ENCODE measurements at places on chromosomes 12 and 14.

DNA sequence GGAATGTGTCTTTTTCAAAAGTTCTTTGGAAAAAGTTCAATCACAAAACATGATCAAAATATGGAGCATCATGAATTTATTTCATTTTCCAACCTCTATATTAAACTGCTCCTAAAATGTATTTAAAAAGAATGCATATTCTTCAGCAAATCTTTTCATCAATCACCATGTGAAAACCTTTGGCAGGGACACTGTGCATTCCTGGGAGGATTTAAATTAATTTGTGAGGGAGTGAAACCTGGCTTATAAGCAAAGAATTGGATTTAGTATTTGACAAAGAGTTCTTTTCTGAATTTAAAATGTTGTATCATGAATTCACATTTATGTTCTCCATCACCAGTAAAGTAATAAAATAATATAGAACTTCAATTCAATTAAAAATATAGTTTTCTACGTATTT is 38.2 kb downstream of the PAWR start:
- DNase-seq: no peak

- DNase-seq: no peak
Observed at GRCh38 chr12:130351326-130351725, 13.6 kb downstream of the PIWIL1 start.

DNA sequence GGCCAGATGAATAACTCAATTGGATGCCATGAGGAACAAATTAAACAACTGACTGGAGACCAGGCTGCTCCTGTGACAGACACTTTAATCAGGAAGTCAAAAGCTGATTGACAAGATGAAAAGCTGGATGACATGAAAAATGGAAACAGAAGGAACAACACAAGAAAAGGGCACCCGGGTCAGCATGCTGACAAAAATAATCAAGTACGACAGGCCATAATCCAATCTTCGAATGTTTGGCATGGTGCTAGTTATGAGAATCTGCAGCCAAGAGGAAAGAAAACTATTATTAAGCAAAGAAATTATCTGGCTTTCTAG is 544.7 kb downstream of the ETNK1 start:
- DNase-seq: no peak

DNA sequence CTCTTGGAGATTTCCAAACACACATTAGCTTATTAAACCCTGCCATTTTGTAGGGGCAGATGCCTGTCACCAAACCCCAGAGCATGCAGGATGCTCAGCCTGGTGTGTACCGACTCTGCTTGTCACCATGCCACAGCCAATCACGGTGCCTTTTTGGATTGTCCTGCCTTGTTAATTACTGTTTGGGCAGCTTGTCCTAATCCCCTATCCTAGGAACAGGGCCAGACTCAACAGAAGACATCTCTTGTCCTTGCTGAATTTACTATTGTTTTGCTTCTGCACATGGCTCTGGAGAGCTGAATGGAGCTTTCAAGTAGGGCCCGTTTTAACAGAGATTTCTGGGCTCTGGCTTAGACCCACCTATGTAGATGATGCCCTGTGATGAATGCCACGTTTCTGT is 388.5 kb downstream of the AACS start:
- no peak for DNase-seq

GRCh38 chr12:5806371-5807089 is 138.5 kb downstream of the ANO2 start:
- DNase-seq: no peak

GRCh38 chr12:43180242-43180641 is 371.8 kb downstream of the ADAMTS20 start:
- DNase-seq: no peak

DNA sequence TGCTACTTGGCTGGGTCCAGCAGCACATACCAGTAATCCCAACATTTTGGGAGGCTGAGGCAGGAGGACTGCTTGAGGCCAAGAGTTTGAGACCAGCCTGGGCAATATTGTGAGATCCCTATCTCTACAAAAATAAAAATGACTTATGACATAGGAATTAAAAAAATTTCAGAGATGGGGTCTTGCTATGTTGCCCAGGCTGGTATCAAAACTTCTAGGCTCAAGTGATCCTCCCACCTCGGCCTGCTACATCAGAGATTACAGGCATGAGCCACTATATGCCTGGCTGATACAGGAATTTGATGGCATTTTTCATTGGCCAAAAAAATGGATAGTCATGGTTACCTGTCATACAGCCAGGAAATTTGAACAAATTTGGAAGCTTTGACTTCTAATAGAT is 54.6 kb downstream of the ZC3H14 start:
- DNase-seq: no peak

GRCh38 chr12:132222096-132222807 is 78.0 kb downstream of the NOC4L start:
- peak; percentile 75 for DNase-seq

DNA sequence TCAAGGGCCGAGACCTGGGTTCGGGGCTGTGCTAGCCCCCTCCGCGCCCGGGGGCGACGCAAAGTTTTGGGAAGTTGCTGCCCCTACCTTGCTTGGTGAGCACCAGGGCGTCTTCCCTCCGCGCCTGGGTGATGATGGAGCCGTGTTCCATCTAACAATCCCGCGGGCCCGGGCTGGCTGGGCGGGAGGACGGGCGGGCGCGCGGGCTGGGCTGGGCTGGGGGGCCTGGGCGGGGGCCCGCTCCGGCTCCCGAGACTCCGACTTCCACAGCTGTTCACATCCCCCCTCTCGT is 298 bp downstream of the CTDSP2 start:
- peak; percentile 51 for DNase-seq

- peak; percentile 59 for DNase-seq
Observed at GRCh38 chr12:108616941-108617858, 16.5 kb downstream of the SELPLG start.

- DNase-seq: no peak
Observed at GRCh38 chr12:130427381-130427887, 89.7 kb downstream of the PIWIL1 start.

DNA sequence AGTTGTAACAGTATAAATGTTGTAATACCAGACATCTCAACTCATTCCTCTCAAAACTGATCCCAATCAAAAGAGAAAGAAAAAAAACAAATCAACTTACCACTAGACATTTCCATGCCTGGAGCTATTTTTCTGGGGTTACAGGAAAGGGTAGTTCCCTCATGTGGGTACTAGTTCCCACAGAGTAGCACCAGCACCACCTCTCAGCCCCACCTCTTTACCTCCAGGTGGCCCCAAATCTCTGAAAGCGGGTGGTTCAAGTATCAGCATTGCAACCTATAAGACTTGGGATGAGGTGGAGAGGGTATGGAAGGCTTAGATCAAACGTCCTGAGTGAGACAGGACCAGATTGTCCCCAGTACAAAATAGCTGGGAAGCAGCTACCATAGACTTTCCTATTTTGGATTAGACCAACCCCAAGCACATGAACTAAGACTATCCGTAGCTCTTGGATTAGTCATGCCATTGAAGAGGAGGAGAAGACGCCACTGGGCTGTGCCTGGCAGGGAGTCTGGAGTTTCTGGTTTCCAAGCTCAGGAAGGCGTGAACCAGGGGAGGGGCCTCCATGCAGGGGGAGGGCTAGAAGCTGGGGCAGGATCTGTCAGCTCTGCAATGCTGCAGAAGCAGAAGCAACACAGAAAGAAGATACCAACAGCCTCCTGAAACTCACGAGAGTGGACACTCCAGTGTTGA is at the start of gene SLC39A2:
Gene SLC39A2 (plus strand): TSS at position 620 of the 693 bp plus-strand sequence. CDS start 154 bp downstream, outside the sequence.
- no peak for DNase-seq

DNA sequence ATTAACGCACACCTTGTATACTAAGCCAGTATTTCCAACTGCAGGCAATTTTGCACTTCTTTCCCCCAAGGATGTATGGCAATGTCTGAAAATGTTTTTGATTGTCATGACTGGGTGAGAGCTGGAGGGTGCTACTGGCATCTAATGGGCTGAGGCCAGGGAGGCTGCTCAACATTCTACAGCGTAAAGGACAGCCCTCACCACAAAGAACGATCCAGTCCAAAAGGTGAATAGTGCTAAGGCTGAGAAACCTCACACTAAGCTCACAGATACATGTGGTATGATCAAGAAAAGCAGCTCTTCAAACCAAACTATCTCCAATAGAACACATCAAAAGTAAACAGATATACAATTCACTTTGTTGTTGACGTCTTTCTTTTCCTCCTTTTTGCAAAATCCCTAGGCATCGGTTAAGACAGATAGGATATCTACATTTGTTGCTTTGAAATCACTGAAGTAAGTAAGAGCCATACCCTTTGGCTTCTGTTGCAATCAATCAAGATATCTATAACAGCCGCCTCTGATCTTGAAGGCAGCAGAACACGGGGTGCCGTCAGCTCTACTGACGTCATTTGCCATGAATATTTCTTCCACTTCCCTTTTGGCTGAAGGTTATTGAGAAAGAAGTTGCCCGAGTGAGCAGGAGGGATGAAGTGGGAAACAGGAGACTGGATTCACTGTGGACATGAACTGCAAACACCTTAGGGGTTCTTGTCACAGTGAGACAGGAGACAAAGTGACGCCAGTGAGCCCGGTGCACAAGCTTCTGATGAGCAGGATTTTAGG is 218.3 kb downstream of the FOXN3 start:
- no peak for DNase-seq

DNA sequence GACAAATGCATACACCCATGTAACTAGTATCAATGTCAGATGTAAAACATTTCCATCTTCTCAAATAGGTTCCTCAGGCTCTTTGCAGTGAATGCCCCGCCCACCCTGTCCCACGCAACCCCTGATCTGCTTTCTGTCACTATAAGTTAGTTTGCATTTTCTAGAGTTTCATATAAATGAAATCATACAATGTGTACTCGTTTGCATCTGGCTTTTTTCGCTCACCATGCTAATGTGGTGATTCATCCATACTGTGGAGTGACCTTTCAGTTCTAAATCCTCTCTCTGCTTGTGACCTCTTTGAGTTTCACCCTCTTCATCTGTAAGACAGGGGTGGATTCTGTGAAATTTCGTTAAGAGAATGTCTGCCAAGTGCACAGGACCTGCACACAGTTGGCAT is 30.6 kb upstream of the MSI1 start:
- no peak for DNase-seq

GRCh38 chr12:39272871-39273655 is 169.9 kb downstream of the KIF21A start:
- peak; percentile 38 for DNase-seq

DNA sequence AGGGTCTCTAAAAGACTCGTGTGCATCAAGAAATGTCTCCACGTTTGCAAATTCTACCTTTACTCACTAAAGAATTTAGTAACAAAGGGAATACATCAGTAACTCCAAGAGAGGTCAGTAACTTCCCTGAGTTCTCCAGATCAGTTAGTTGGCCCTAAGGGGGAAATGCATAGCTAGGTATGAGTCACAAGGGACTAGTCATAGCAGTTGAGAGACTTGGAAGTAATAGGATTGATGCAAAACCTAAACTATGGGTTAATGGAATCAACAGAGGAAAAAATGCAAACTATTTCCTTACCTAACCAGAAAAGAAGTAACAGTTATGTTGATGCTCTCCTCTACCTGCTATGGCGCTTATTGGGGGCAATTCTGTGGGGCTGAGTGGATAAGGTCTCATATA is 148.8 kb upstream of the GARIN6 start:
- DNase-seq: no peak

DNA sequence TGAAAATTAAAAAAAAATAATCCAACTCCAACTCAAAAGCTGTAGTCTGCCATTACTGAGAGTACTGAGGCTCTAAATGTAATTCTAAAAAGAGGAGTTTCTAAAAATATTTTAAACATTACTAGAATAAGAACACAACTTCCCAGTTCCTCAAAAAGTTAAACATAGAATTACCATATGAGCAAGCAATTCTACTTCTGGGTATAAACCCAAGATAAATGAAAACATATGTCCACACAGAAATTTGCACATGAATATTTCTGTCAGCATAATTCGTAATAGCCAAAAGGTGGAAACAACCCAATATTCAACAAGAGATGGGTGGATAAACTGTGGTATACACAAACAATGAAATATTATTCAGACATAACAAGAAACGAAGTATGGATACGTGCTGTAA is 15.0 kb upstream of the NR2C1 start:
- DNase-seq: no peak

DNA sequence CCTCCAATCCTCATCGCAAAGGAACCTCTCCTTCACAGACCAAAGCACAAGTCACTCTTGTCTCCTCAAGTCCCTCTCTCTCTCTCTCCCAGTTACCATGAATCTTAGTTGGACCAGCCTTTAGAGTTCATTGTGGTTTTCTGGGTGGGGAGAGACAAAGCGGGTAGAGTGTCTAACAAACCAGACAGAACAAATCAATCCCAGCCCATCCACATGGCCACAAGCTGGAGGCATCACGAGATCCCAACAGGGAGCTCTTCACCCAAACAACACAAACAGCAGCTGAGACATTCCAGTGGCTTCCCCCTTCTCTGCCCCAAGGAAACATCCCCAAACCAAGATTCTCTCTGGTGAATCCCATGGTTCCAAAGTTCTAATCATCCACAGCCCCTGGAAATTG is 22.4 kb downstream of the ACTN1 start:
- no peak for DNase-seq

- no peak for DNase-seq
Observed at GRCh38 chr12:117643971-117644370, 282.5 kb upstream of the NOS1 start.

DNA sequence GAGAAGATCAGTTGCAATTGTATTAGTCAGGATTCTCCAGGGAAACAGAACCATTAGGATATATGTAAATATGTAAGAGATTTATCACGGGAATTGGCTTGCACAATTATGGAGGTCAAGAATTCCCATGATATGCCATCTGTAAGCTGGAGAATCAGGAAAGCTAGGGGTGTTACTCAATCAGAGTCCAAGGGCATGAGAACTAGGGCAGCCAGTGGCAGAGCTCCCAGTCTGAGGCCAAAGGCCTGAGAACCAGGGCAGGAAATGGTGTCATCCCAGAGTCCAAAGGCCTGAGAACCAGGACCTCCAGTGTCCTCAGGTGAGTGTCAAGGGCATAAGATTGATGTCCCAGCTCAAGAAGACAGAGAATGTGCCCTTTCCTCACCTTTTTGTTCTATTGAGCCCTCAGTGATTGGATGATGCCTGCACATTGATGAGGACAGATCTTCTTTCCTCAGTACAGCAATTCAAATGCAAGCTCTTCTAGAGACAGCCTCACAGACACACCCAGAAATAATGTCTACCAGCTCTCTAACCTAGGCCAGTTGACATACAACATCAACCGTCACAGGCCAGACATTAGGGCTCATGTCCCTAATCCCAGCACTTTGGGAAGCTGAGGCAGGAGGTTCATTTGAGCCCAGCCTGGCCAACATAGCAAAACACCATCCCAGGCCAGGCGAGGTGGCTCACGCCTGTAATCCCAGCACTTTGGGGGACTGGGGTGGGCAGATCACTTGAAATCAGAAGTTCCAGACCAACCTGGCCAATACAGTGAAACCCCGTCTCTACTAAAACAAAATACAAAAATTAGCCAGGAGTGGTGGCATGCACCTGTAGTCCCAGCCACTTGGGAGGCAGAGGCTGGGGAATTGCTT is 34.9 kb upstream of the ZNF740 start:
- no peak for DNase-seq

DNA sequence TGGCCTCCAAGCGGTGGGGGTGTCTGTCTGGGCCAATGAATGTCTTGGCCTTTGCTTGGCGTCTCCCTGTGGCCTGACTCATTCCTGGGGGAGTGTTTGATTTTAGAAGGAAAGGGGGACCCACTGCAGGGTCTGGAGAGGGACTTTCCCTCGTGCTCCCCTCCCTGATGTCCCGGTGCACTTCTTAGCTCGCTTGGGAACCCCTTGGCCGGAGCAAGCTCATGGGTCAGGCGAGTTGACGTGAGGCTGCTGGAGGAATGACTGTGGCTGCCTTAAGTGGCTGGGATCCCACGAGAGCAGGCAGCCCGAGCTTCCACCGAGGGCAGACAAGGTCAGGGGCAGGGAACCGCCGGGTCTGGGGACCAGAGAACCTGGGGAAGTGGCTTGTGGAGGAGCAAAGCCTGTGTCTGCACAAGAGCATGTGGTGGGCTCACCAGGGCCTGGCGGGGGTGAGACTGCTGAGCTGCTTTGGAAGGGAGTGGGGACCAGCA is 218.4 kb upstream of the C14orf180 start:
- DNase-seq: no peak
